ENCODE measurements at places on chromosomes 5 and 9.

- DNase-seq: no peak
Observed at GRCh38 chr5:65013166-65013565, 244.4 kb downstream of the CWC27 start.

DNA sequence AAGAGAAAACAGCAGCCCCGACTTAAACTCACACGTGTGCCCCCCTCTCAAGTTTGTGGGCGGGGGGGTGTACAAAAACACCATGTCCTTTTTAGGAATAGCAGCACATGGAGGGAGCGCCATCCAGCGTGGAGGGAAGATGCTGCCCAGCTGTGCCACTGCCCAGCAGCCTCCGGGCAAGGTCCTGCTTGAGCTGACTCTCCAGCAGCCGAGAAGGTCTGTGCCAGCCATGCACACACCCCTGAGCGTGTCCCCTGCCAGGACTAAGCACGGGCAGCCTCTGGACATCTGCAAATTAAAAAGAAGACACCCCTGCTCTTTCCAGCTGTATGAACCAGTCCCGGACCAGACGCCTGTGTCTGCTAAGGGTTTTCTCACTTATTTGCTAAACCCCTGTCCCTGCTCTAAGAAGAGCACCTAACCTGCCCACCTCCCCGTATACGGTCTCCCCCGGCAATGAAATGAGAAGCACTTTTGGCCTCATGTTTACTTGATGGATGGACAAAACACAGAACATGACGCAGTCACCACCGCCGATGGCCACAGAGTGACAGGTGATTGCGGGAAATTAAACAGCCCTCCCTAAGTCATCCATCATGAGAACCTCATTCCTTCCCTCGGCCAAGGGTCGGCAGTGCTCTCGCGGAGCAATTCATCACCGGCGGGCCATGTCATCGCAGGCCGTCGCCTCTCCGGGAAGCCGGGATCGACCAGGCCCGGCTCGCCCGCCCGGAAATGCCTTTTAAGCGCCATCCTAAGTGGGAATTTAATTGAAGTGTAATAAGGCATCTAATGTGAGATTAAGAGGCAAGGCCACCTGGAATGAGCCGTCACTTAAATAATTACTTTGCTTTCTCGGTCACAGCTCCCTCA is 96.9 kb downstream of the OLFM1 start:
- no peak for DNase-seq

- no peak for DNase-seq
Observed at GRCh38 chr5:138635265-138635664, 60.1 kb upstream of the HSPA9 start.

DNA sequence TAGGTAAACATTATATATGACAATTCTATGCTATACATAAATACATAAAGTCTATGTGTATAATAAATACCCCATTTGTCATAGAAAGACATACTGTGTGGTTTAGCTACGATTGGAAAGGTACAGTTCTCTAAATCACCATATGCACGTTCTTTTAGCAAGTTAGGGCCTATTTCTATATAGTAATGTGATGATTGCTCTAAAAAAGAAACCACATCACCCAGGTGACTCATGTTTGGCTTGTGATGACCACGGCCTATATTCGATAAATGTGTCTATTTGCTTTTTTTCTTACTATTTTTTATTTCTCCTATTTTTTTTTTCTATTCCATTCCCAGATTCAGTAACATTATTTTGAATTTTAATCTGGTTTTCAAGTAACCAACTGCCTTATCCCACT is 34.7 kb downstream of the RETREG1 start:
- no peak for DNase-seq

DNA sequence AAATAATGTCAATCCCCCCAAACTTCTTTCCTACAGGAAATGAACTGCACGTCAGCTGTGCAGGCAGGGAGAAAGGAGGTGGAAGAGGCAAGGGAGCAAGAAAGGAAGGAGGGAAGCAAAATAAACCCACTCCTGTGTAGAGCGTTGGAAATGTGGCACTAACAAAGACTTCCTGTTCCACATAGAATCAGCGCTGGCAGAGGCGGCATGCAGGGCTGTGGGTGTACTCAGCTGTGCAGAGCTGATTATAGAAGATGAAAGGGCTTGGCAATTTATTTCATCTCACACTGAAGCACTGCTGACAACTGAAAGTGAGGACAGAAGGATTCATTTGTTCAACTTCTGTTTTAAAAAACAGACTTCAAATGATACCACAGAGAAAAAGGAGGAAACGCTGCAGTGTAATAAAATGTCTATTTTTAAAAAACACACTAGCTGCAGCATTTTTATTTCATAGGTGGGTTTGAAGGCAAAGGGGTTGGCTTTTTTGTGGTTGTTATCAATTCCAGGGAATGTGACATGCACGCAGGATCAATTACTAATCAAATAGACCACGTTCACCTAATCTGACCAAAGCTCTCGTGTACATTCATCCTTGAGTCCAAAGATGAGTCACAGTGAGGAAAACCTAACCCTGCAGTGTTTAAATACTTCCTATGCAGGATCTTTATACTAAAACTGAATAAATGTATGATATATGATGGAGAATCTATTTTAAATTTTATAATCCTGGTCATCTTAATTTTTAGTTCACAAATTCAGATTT is 583.5 kb downstream of the ZNF608 start:
- DNase-seq: peak; percentile 76

- no peak for DNase-seq
Observed at GRCh38 chr5:93342563-93343061, 238.4 kb downstream of the NR2F1-AS1 start.

GRCh38 chr9:128213746-128214497 is 10.7 kb downstream of the DNM1 start:
- no peak for DNase-seq

DNA sequence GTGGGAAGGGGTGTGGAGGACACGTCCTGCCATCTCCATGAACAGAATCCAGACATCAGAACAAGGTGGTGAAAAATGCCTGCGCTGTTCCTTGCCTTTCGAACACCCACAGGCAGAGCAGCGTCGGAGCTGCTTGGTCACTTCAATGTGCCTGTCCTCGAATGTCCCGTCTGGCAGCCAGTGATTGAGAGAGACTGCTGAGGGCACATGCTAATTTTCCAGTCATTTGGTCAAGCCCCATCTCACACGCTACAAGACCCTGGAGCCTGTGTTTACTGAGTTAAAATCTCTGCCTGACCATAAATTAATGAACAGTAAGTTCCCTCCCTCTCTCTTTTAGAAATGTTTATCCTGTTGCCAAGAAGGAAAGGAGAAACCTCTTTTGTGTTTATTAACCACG is 149.3 kb downstream of the NTRK2 start:
- DNase-seq: no peak

DNA sequence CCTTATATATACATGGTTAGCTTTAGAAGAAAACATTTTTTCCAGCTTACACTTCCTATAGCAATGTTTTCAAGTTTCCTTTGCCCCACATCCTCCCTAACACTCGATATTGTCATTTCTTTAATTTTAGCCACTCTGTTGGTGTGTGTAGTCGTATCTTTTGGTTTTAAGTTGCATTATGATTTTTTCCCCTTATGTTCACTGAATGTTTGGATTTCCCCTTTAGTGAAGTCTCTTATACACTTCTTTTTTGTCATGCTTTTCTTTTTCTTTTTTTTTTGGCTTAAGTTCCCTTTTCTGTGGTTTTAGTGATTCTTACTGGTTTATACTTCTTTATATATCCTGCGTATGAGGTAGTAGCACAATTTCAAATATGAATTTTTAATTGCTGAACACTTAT is 58.8 kb downstream of the KDM4C start:
- no peak for DNase-seq

GRCh38 chr5:45225571-45226031 is 416.9 kb downstream of the MRPS30 start:
- DNase-seq: no peak

GRCh38 chr9:114141553-114142402 is 13.6 kb upstream of the COL27A1 start:
- no peak for DNase-seq

DNA sequence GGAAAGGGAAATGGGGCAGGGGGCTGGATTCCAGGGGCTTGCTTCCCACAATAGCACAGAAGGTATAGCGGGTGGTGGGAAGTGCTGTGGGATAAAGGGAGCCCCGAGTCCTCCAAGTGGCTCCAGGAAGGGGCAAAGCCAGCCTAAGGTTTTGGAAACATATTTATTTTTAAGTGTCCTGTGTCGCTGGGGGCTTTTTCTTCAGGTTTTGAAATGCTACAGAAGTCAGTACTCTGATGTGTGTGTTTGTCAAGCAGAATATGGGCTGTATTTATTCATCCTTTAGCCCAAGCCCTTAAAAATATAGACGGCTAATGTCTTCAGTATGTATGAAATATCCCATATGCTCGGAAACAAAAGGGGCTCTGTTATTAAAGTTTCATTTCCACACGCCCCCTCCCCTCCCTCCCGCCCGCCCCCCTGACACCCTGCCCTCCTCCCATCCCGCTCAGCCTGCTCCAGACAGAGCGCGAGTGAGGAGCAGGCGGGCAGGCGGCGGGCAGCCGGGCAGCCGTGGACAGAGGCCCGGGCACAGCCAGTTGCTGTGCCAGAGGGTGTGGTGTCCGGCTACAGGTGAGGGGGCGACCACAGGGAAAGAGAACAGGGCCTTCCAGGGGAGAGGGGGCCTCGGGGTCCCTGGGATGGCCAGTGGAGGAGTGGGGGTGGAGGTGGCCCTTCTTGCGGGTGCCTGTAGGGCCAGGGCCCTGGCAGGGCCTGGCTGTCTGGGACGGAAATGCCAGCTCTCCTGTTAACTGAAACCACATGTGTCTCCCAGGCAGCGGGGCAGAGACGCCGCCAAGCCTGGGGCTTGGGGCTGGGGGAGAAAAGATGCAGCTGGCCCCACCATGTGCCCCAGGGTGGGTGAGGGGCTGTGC is 39.6 kb upstream of the SYNPO start:
- no peak for DNase-seq

GRCh38 chr5:88058625-88059024 is 210.0 kb downstream of the TMEM161B start:
- no peak for DNase-seq

DNA sequence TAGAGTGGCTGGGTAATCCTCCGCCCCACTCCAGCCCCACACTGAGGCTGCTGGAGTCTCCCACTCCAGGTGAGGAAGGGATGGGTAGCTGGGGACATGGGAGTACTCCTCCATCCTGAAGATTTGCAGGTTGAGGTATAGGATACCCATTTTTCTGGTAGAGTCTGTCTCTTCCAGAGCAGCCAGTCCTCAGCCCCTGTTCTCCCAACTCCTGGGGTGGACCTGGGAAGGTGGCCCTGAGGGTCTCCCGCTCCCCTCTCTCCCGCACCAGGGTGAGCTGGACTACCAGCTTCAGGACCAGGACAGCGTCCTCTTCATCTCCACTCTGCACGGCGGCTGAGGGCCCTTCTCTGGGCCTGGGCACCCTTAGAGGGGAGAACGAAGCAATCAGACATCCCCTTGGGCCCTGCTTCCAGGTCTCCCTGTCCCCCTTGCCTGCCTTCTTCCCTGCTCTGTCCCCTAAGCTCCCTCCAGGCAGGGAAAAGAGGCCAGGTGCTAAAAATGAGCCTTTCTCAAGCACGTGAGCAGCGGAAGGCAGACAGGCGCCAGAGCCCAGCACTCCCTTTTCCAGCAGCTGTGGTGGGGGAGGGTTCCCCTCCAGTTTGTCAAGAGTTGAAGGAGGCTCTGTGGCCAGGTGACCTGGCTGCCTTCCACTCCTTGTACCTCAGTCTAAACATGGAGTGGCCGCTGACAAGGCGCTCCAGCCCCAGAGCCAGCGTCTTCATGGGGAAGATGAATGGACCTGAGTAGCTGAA is 18.4 kb downstream of the URM1 start:
- DNase-seq: no peak

- DNase-seq: no peak
Observed at GRCh38 chr5:1685066-1685465, 114.6 kb downstream of the MRPL36 start.

DNA sequence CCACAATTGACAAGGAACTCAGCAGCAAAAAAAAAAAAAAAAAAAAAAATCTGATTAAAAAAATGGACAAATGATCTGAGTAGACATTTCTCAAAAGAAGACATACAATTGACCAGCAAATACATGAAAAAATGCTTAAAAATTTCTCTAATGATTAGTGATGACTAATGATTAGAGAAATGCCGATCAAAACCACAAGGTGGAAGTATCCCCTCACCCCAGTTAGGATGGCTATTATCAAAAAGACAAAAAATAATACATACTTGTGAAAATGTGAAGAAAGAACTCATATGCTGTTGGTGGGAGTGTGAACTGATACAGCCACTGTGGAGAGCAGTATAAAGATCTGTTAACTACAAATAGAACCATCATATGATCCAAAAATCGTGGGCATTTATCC is 245.3 kb downstream of the OSTF1 start:
- DNase-seq: no peak

- DNase-seq: no peak
Observed at GRCh38 chr5:141945511-141946051, 12.4 kb downstream of the PCDH12 start.

- no peak for DNase-seq
Observed at GRCh38 chr9:35518225-35518821, 28.4 kb downstream of the RUSC2 start.

DNA sequence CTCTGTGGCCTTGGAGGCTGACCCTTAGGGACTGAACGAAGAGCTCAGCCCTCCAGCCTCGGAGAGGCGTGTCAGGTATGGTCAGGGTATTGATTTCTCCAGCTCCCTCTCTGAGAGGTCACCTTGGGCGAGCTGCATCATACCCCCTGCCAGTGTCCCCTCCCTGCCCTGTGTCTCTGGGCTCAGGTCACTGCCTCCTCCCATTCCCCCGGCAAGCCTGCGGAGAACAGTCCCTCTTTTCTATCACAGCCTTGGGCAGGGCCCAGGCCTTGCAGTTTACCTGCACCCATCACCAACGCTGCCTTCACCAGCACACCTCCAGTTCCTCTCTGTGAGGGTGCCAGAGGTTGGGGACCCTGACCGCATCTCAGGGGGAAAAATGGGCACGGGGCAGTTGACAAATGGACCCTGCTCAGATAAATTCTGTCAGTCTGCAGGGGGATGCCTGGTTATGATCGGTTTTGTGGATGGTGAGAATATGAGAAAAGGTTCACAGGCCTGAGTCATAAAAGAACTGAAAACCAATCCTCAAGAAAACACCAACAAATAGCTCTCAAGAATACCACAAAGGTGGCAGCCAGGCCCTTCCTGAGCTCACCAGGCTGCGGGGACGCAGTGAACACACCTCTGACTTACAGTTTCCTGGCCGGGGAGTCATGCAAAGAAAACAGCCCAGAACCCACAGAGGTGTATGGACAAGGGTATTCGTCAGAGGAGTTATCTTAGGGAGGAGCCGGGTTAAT is 24.7 kb upstream of the RXRA start:
- DNase-seq: no peak

DNA sequence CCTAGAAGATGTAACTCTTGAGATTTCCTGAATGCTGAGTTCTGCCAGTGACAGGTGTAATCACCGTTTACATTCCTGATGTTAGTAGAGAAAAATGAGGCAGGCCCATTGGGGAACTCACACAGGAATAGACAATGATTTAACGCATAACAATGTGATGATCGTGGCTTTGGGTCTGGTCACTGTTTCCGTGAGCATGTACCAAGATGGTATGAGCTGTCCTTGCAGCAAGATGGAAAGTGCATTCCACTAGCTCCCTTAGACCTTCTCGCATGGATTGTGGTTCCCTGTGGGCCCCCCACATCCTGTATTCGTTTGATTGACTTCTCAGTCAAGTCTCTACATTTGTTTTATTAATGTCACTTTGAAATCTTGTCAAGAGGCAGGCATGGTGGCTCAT is 124.0 kb upstream of the DAP start:
- no peak for DNase-seq

- no peak for DNase-seq
Observed at GRCh38 chr9:78396087-78396486, 99.2 kb downstream of the PSAT1 start.
